Smooth muscle cell of the umbilical artery (primary cell): ENCODE measurements at places on chromosomes 7 and 10. TPM values are rescaled to one million over a fixed set of nuclear protein-coding genes. Genes with fewer than 3 reads are reported as not detected.

The AASS gene
- total RNA-seq: 44.2 and 48.5 TPM in 2 replicates

The NEUROD6 gene
- total RNA-seq: not detected in 2 replicates

The HOXA6 gene
- total RNA-seq: 3.6 and 5.8 TPM in 2 replicates

The FRA10AC1 gene
- 15.3 and 25.8 TPM in 2 replicates for total RNA-seq

The CLCN1 gene
- not detected in 2 replicates for total RNA-seq

The STEAP1 gene
- 12.5 and 20.5 TPM in 2 replicates for total RNA-seq

The CYP3A4 gene
- total RNA-seq: not detected in 2 replicates

The HOXA3 gene
- total RNA-seq: 3.1 and 6.8 TPM in 2 replicates

The DLX5 gene
- 0.30 TPM in 1 of 2 replicates, not detected in the other for total RNA-seq

The TSPAN13 gene
- total RNA-seq: 64.1 and 71.3 TPM in 2 replicates

The RTKN2 gene
- 0.89 and 2.1 TPM in 2 replicates for total RNA-seq
